ENCODE measurements at places on chromosomes 4 and X. TPM values are rescaled to one million over a fixed set of nuclear protein-coding genes. Genes with fewer than 3 reads are reported as not detected.

Gene RNF150
- total RNA-seq = 56.5 TPM

Gene FDCSP
- total RNA-seq = not detected

Gene CFI
- total RNA-seq = not detected

Gene STPG2
- total RNA-seq = not detected

Gene TSPAN5
- 66.0 TPM for total RNA-seq

Gene RCHY1
- 17.8 TPM for total RNA-seq

- no peak overlapping the region for H3K27ac ChIP-seq
- no peaks in the 10 kb centered on the region for H3K36me3 ChIP-seq
- H3K4me3 ChIP-seq = peak overlapping the region; percentile 73
- peaks cover 76% of the 10 kb centered on the region for H3K27me3 ChIP-seq
- no peak for DNase-seq
Observed at GRCh38 chr4:121070696-121071639, 1.4 kb downstream of the NDNF start.

GRCh38 chr4:42313872-42314271 is 83.4 kb upstream of the SHISA3 start:
- H3K4me3 ChIP-seq = no peak overlapping the region
- H3K27me3 ChIP-seq = peaks cover 30% of the 10 kb centered on the region
- peak; percentile 73 for DNase-seq
- H3K4me1 ChIP-seq = peaks cover 5% of the 10 kb centered on the region
- H3K27ac ChIP-seq = no peak overlapping the region

DNA sequence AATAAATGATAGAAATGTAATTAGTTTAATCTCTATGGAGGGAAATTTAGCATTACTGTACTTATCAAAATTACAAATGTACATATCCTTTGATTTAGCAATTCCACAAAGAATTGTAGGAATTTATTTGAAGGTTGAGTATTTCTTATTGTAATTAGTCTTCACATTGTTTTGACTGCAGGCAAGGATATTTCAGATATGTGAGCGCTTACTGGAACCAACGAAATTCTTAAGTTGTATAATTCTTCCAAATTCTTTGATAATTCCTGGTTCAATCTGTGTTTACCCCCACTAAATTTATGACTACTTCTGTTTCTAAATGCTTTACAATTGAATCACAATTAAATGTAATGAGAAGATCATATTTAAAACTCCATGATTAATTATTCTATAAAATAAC is 26.9 kb upstream of the WWC2 start:
- H3K4me1 ChIP-seq = peaks cover 7% of the 10 kb centered on the region
- no peaks in the 10 kb centered on the region for H3K27me3 ChIP-seq
- no peak overlapping the region for H3K27ac ChIP-seq
- H3K36me3 ChIP-seq = peaks cover 3% of the 10 kb centered on the region

DNA sequence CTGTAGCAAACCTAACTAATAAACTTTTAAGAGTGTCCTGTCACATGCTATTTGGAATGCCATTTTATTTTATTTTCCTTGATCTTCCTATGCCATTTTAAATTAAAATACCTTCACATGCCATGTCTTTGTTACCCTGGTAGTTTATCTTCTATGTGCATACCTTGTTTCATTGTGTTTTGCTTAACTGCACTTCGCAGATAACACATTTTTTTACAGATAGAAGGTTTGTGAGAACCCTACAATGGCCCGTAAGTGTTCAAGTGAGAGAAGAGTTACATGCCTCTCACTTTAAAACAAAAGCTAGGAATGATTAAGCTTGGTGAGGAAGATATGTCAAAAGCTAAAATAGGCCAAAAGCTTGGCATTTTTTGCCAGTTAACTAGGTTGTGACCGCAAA is 744.1 kb downstream of the STIM2 start:
- no peak overlapping the region for H3K27ac ChIP-seq
- no peaks in the 10 kb centered on the region for H3K27me3 ChIP-seq
- H3K4me1 ChIP-seq = no peaks in the 10 kb centered on the region
- H3K36me3 ChIP-seq = no peaks in the 10 kb centered on the region
- no peak for DNase-seq

DNA sequence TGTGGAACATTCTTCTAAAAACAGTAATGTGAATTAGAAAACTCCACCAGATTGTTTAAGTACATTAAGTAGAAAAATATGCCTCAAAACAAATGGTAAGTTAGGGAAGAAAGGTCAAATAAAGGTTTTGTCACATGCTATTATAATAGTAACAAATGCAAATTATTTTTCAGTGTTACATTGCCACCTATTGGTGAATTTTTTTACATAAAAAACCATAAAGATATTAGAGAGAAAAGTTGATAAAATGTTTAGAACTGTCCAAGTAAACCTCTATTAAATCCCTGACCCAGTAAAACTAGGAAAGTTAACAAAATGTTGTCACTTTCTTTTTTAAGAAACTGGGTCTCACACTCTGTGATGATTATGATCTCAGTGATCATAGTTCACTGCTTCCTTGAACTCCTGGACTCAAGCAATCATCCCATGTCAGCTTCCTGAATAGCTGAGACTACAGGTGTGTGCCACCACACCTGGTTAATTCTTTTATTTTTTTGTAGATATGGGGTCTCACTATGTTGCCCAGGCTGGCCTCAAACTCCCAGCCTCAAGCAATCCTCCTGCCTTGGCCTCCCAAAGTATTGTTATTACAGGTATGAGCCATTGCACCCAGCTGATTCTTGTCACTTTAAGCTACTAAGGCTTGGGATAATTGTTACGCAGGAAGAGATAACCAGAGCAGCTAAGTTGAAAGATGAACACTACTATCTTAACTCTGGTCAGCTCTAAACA is 157.6 kb downstream of the ATRX start:
- H3K4me3 ChIP-seq = no peak overlapping the region
- H3K36me3 ChIP-seq = peaks cover 9% of the 10 kb centered on the region
- H3K27ac ChIP-seq = no peak overlapping the region
- H3K27me3 ChIP-seq = no peaks in the 10 kb centered on the region
- no peak for DNase-seq
- H3K4me1 ChIP-seq = no peaks in the 10 kb centered on the region

DNA sequence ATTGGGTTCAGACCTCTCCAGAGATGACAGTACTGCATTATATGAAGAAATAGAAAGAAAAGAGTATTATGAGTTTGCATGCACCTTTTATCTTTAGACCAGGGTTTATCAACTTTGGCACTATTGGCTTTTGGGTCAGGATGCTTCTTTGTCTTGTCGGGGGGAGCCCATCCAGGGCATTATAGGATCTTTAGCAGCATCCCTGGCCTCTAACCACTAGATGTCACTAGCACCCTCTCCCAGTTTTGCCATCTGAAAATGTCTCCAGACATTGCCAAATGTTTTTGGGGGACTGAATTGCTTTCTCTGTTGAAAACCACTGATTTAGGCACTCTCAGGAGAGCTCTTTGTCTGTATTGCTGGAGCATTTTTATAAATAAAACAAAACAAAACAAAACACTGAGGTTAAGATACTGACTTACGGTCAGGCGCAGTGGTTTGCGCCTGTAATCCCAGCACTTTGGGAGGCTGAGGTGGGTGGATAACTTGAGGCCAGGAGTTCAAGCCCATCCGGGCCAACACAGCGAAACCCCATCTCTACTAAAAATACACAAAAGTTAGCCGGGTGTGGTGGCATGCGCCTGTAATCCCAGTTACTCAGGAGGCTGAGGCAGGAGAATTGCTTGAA is 23.6 kb downstream of the CA5B start:
- no peaks in the 10 kb centered on the region for H3K27me3 ChIP-seq
- H3K36me3 ChIP-seq = no peaks in the 10 kb centered on the region
- no peaks in the 10 kb centered on the region for H3K4me1 ChIP-seq
- no peak overlapping the region for H3K27ac ChIP-seq
- no peak overlapping the region for H3K4me3 ChIP-seq

GRCh38 chr4:175875993-175876771 is 64.1 kb upstream of the GPM6A start:
- H3K4me1 ChIP-seq = no peaks in the 10 kb centered on the region
- no peak overlapping the region for H3K27ac ChIP-seq
- DNase-seq = no peak
- no peaks in the 10 kb centered on the region for H3K36me3 ChIP-seq
- no peak overlapping the region for H3K4me3 ChIP-seq

GRCh38 chrX:40281336-40282005 is 183.7 kb upstream of the BCOR start:
- no peaks in the 10 kb centered on the region for H3K36me3 ChIP-seq
- no peak overlapping the region for H3K27ac ChIP-seq
- peaks cover 6% of the 10 kb centered on the region for H3K4me1 ChIP-seq

DNA sequence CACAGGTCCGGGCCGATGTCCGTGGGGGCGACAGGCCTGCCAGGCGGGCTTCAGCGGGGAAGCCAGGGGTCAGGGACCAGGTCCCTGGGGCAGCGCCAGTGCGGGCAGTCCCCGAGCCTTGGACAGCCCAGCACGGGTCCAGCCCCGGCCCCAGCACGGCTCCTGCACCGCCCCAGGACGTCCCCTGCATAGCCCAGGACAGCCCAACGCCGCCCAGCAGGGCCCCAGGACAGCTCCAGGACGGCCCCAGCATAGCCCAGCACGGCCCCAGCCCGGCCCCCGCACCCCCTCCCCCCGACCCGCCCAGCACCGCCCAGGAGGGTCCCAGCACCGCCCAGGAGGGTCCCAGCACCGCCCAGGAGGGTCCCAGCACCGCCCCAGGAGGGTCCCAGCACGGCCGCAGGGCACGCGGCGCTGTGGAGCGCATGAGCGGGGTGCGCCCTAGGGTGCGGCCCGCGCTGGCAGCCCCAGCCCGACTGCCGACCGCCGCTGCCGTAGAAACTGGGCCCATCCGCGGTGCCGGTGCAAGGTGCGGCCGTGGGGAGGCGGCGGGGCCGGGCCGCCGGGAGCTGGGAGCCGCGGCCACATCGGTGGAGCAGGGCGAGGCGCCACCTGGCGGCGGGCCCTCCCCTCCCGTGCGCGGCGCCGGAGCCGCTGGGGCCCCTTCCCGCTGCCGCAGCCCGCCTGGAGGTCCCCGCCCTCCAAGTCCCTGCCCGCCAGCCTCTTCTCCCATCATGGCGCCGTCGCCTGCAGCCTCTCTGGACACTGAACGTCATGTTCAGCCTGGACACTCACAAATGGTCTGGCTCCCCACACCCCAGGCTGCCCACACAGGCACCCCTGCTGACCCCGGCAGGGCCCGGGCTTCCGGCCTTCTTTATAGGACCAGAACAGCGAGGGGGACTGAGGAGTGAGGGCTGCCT is 106.8 kb upstream of the NKX1-1 start:
- H3K27me3 ChIP-seq = peaks cover 13% of the 10 kb centered on the region
- no peaks in the 10 kb centered on the region for H3K4me1 ChIP-seq
- DNase-seq = no peak
- H3K27ac ChIP-seq = no peak overlapping the region
- H3K36me3 ChIP-seq = no peaks in the 10 kb centered on the region

DNA sequence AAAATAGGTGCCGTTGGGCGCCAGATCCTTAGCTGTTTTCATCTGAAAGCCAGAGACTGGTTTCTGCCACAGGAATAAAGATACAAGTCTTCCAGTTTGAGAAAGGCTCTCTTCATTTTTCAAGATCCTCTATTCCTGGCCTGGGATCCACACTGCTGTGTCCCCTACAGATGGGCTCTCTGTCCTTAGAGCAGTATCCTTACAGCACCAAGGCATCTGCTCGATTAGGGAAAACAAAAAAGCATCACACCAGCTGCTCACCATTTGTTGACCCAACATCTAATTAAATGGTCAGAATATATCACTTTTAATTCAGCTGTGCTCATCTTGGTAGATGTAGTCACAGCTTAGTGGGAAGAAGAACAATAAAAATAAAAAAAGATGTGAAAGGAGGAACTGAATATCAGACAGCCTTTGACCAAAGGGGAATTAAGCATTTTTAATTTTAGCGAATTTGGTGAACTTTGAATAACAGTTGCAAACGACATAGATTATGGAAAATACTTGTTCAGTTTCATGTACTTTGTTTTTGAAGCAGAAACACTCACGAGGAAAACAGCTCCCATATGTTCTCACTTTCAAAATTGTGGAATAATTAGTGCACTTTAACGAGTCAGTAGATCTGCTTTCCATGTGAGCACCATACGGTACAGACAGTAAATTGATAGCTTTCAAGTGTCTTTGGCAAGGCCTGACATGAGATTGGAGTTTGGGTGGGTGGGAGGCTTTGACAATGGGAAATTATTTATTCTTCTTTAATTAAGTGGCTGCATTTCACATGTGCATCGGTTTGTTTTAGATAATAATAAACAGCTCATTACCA is 148.4 kb upstream of the CLNK start:
- H3K27me3 ChIP-seq = peaks cover 3% of the 10 kb centered on the region
- no peak overlapping the region for H3K27ac ChIP-seq
- no peaks in the 10 kb centered on the region for H3K4me1 ChIP-seq
- DNase-seq = no peak
- no peaks in the 10 kb centered on the region for H3K36me3 ChIP-seq

- no peak for DNase-seq
- H3K36me3 ChIP-seq = no peaks in the 10 kb centered on the region
- no peak overlapping the region for H3K27ac ChIP-seq
- H3K4me3 ChIP-seq = no peak overlapping the region
Observed at GRCh38 chr4:174449944-174450785, 72.1 kb downstream of the HPGD start.

DNA sequence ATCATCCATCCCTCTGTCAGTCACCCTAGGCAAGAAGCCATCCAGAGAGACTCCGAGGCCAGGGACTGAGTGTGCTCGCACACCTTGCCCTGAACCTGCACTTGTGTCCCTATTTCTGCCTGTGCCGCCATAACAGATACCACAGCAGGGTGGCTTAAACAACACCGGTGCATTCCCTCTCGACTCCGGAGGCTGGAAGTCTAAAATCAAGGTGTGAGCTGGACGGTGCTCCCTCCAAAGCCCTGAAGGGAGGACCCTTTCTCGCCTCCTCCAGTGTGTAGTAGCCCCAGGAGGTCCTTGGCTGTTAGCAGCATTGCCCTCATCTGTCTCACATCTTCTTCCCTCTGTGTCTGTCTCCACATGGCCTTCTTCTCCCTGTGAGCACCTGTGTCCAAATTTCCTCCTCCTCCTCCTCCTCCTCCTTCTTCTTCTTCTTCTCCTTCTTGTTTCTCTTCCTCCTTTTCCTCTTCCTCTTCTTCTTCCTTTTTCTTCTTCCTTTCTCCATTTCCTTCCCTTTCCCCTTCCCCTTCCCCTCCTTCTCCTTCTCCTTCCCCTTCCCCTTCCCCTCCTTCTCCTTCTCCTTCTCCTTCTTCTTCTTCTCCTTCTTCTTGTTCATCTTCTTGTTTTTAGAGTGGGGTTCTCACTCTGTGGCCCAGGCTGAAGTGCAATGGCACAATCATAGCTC is 98.1 kb upstream of the ENPP6 start:
- no peak overlapping the region for H3K4me3 ChIP-seq
- peaks cover 3% of the 10 kb centered on the region for H3K4me1 ChIP-seq
- H3K27ac ChIP-seq = no peak overlapping the region
- peaks cover 2% of the 10 kb centered on the region for H3K27me3 ChIP-seq
- DNase-seq = no peak

- H3K36me3 ChIP-seq = no peaks in the 10 kb centered on the region
- H3K4me1 ChIP-seq = peaks cover 19% of the 10 kb centered on the region
- no peaks in the 10 kb centered on the region for H3K27me3 ChIP-seq
- peak overlapping the region; percentile 68 for H3K27ac ChIP-seq
Observed at GRCh38 chrX:3184176-3184930, 143.1 kb downstream of the ARSF start.
